ENCODE measurements at places on chromosomes 5 and 9. TPM values are rescaled to one million over a fixed set of nuclear protein-coding genes. Genes with fewer than 3 reads are reported as not detected.

GRCh38 chr9:19124430-19124793 is 2.9 kb downstream of the PLIN2 start:
- no peak for DNase-seq
- H3K4me1 ChIP-seq: no peaks in the 10 kb centered on the region
- no peak overlapping the region for H3K4me3 ChIP-seq
- H3K27ac ChIP-seq: no peak overlapping the region
- H3K36me3 ChIP-seq: peaks cover 22% of the 10 kb centered on the region

The CCDC69 gene
- polyA plus RNA-seq: 0.54 TPM

DNA sequence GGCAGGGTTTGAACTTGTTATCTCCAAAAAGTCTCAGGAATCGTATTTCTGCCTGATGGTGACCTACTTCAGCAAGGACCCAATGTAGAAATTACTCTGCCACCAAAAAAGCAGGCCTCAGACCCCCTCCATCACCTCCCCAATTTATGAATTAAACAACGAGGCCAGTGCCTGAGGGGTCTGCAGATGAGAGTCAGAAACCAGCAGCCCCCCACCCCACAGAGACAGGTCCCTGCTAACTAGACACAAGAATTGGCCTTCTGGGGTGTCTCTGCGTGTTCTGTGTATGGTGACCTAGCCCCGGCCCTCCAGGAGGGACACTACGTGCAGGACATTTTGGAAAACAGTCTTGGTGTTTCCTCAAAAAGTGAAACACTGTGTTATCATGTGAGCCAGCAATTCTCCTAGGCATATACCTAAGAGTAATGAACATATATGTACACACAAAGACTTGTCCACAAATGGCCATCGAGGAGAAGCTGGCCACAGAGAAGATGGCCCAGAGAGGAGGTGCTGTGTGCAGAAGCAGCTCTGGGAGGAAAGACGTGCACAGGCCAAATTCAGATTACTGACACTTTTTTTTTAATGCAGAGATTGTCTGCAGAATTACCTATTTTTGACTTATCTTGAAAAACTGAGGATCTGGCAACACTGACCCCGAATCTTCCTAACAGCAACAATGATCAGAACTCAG is 93.8 kb downstream of the ADAMTS2 start:
- no peak overlapping the region for H3K27ac ChIP-seq
- H3K4me1 ChIP-seq: no peaks in the 10 kb centered on the region
- DNase-seq: no peak
- no peaks in the 10 kb centered on the region for H3K36me3 ChIP-seq
- H3K27me3 ChIP-seq: no peaks in the 10 kb centered on the region
- no peak overlapping the region for H3K4me3 ChIP-seq

DNA sequence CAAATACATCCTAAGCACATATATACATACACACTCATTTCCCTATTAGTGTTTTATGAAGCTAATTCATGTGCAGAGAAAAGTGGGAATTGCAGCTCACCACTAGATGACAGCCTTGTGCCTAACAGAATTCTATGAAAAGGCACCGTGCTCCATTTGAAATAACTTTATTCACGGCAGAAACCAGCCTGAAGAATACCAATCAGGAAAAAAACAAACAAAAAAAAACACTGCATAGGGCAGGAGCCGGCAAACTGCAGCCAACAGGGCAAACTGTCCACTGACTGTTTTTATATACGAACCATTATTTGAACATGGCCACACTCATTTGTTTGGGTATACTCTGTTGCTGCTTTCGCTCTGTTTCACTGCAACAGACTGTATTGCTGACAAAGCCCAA is 33.6 kb downstream of the ERMP1 start:
- H3K4me3 ChIP-seq: peak overlapping the region; percentile 21
- H3K36me3 ChIP-seq: no peaks in the 10 kb centered on the region
- DNase-seq: peak; percentile 38
- no peaks in the 10 kb centered on the region for H3K4me1 ChIP-seq
- H3K27ac ChIP-seq: no peak overlapping the region

DNA sequence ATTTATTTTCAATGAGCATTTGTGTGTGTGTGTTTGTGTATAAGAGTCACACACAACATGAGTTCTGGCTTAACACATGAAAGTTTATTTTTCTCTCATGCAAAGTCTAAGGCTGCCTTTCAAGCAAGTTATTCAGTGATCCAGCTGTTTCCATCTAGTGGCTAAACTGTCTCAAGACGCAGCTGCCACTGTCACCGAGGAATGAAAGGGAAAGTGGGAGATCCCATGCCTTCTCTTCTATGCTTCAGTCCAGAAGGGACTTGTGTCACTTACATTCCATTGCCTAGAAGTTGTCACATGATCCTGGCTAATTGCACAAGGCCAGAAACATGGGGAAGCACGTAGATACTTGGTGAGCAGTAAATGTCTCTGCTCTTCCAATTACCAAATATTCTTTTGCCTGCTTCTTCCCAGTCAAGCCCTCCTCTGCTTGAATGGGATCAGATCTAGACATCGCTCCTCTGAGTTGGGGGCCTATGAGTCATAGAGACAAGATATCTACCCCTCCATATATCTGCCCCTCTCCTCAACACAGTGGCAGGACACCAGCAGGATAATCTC is 30.4 kb upstream of the SLIT3 start:
- H3K36me3 ChIP-seq: no peaks in the 10 kb centered on the region
- no peak overlapping the region for H3K4me3 ChIP-seq
- no peak for DNase-seq
- no peak overlapping the region for H3K27ac ChIP-seq
- no peaks in the 10 kb centered on the region for H3K27me3 ChIP-seq
- peaks cover 15% of the 10 kb centered on the region for H3K4me1 ChIP-seq

DNA sequence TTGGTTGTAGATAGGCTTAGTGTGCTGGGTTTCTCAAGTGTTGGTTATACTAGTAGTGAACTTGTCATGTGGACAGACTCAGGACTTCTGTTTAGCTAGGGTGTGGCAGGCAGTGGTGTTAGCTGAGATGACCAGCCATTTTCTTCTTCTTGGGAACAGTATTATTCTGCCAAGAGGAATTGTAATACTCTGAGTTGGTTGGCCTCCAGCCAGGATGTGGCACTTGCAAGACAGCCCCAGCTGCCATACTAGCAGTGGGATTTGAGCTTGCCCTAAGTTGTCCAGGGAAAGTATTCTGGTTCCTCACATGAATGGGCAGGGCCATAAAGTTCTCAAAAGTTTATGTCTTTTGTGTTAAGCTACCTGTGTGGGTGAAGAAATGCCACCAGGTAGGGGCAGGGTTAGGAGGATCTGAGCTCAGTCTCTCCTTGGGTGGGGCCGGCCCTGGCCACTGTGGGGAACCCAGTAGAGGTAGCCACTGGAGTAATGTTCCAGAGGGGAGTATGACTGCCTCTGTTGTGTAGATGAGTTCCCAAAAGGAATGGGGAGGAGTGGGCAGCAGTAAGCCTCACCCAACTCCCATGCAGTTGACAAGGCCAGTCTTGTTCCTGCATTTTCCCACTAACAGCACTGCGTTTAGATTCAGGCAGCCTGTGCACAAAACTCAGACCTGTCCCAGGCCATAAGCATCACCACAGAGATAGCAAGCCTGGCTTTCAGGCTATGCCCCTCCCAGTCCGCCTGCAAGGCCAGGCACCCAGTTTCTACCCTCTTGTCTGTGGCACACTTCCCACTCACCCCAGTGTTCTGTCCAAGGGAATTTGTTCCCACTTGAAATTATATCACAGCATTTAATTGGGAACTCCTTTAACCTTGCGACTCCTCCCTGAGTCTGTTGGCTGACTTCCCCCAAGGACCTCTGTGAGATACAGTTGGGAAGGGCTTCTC is 250.7 kb downstream of the ANXA1 start:
- no peaks in the 10 kb centered on the region for H3K4me1 ChIP-seq
- no peak overlapping the region for H3K27ac ChIP-seq
- H3K27me3 ChIP-seq: no peaks in the 10 kb centered on the region
- H3K4me3 ChIP-seq: no peak overlapping the region

DNA sequence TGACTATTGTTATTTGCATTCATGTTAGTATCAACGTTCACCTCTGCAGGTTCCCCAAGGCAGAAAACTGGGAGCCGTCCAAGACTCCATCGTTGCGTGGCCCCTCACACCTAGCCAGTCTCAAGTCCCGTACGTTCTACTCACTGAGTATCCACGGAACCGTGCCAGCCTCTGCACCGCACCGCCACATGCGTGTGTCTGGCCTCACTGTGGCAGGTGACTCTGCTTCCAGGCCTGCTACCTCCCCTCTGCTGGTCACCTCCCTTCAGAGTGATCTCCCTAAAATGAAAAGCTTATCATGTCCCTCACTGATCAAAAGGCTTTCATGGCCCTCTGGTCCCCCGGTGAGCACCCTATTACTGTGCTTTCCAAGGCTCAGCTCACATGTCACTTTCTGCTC is 108.1 kb downstream of the GABBR2 start:
- no peak overlapping the region for H3K27ac ChIP-seq
- H3K36me3 ChIP-seq: no peaks in the 10 kb centered on the region
- no peaks in the 10 kb centered on the region for H3K4me1 ChIP-seq
- H3K27me3 ChIP-seq: peaks cover 4% of the 10 kb centered on the region
- DNase-seq: no peak
- no peak overlapping the region for H3K4me3 ChIP-seq

The NR5A1 gene
- not detected for polyA plus RNA-seq

- peak; percentile 1 for DNase-seq
- H3K4me1 ChIP-seq: no peaks in the 10 kb centered on the region
- no peaks in the 10 kb centered on the region for H3K27me3 ChIP-seq
- H3K27ac ChIP-seq: no peak overlapping the region
Measured at GRCh38 chr5:107772418-107773310, 101.9 kb upstream of the EFNA5 start.

- no peaks in the 10 kb centered on the region for H3K4me1 ChIP-seq
- H3K27me3 ChIP-seq: no peaks in the 10 kb centered on the region
- no peak overlapping the region for H3K27ac ChIP-seq
- H3K36me3 ChIP-seq: no peaks in the 10 kb centered on the region
- no peak overlapping the region for H3K4me3 ChIP-seq
- no peak for DNase-seq
Measured at GRCh38 chr9:1536522-1537170, 478.5 kb upstream of the SMARCA2 start.

DNA sequence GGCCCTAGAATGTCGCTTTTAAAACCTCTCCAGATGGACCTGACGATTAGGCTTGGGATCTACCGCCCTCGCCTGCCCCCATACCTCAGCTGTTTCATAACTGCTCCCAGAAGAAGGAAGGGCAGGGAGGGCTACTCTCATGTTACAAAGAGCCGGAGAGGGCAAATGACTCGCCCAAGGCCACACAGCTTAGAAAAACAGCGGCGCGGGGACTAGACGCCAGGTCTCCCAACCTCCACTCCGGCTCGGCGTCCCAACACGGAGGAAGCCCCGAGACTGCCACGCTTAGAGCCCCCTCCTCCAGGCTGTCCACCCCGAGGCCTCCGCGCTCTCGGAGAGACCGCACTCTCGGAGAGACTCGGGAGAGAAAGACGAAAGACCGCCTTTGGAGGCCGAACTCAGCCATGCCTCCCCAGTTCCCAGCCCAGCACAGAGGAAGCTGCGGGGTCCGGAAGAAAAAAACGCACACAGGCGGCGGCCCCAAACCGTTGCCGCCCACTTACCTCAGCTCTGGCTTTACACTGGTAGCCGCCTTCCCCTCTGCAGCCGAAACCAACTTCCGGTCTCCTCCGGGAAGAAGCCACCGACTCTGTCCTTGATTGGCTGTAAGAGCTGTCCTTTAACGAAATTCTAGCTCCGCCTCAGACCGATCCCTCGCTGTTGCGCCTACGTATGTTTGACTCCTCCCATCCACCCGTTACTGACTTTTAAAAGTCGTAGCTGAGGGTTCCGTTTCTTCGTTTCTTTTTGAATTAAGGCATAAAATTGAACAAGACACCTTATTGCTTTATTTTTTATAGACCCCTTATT is at the start of gene MED7:
Gene MED7, minus strand, starts transcription at position 549 of the 810 bp plus-strand sequence. CDS start 3,434 bp downstream, outside the sequence.
- DNase-seq: peak; percentile 90
- H3K27ac ChIP-seq: peak within 1 kb of the TSS; percentile 77
- H3K36me3 ChIP-seq: peaks cover 18% of the 10 kb centered on the region
- H3K4me3 ChIP-seq: peak within 1 kb of the TSS; percentile 96

- no peaks in the 10 kb centered on the region for H3K36me3 ChIP-seq
- H3K4me3 ChIP-seq: no peak overlapping the region
- DNase-seq: no peak
- no peaks in the 10 kb centered on the region for H3K27me3 ChIP-seq
Measured at GRCh38 chr5:89147031-89147430, 264.0 kb upstream of the MEF2C start.

The CFAP77 gene
- 1.1 TPM for polyA plus RNA-seq

- no peaks in the 10 kb centered on the region for H3K27me3 ChIP-seq
- H3K27ac ChIP-seq: no peak overlapping the region
- DNase-seq: no peak
- no peak overlapping the region for H3K4me3 ChIP-seq
Measured at GRCh38 chr5:110040178-110040577, 350.5 kb downstream of the MAN2A1 start.

DNA sequence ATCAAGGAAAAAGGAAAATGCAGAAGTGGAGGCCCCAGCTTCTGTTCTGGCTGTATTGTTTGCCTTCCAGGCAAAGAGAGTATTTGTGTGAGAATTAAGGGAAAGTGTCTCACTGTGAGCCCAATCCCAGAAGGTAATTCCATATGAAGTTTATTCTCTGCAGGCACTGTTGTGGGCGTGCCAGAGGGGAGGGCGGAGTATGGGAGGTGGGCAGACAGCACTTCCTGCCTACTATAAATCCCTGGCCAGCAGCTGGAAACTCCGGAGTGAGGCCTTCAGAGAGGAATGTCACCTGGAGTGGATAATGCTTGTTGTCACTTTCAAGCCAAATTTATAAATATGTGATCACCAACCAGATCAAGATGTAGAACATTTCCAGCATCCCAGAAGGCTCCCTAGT is 209.5 kb downstream of the ARHGAP26 start:
- DNase-seq: no peak
- H3K27ac ChIP-seq: peak overlapping the region; percentile 31
- no peak overlapping the region for H3K4me3 ChIP-seq
- no peaks in the 10 kb centered on the region for H3K36me3 ChIP-seq
- H3K4me1 ChIP-seq: peaks cover 33% of the 10 kb centered on the region

- H3K27ac ChIP-seq: no peak overlapping the region
- H3K4me3 ChIP-seq: no peak overlapping the region
- no peaks in the 10 kb centered on the region for H3K36me3 ChIP-seq
Measured at GRCh38 chr5:64074533-64074932, 91.1 kb upstream of the RNF180 start.

The FOXD4 gene
- polyA plus RNA-seq: 0.34 TPM

The ZNF367 gene
- 1.5 TPM for polyA plus RNA-seq

The ELAVL2 gene
- polyA plus RNA-seq: 0.15 TPM

The AK8 gene
- polyA plus RNA-seq: 0.77 TPM

The IFNA21 gene
- not detected for polyA plus RNA-seq

The GPX8 gene
- polyA plus RNA-seq: 30.1 TPM

DNA sequence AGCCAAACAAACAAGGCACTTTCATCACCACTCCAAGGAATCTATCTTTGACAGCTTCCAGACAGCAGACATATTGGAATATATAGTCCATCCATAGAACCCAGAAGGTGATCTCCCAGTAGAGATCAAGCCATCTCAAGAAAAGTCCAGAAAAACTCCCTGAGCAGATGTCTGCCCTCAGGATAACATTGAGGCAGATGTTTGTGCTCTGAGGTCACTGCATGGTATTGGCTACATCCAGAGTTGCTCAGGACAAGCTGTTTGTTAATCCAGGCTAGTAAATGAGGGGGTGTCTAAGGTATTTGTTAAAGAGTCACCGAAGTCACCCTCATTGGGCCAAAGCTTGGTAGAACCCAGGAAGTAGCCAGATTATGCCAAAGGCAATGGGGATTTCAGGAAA is 556.3 kb upstream of the KLF4 start:
- H3K4me1 ChIP-seq: no peaks in the 10 kb centered on the region
- H3K4me3 ChIP-seq: no peak overlapping the region
- no peak overlapping the region for H3K27ac ChIP-seq

Measured in SK-N-SH (cell line).